Gastroesophageal sphincter (tissue), 4 donors: ENCODE measurements at places on chromosomes 3 and 15. TPM values are rescaled to one million over a fixed set of nuclear protein-coding genes. Genes with fewer than 3 reads are reported as not detected.

DNA sequence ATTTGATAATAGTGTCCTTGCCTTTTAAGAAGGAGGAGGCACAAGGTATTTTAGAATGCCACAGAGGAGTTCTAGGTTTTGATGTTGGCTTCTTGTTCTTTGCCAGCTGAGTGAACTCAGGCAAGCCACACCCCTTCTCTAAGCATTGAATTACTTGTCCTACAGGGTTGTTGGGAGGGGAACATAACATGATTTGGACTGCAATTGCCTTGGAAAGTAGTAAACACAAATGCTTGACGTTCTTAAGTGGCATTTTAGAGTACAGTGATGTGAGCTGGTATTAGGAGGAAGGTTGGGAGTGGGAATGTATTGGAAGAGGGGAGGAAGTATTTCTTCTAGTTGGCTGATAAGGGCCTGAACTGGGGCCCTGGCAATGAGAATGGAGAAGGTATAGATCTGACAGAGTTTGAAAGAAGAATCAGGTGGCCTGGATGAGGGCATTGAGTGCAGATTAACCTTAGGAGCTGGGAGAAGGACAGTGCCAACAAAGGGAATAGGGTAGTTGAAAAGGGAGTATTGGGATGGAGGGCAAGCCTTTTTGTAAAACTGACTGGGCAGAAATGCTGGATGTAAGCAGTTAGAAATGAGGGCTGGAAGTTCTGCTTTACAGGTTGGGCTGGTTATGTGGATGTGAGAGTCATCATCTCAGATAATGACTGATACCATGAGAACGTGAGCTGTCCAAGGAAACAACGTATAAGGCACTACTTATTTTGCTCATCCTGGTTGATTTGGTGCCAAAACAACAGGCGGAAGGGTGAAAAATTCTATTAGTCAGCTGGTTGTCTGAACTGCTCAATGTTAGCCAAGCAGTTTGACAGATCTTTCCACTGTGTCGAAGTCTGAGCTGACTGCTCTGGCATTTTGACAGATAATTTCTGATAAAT is 16.7 kb downstream of the KAT2B start:
- ATAC-seq, result peak; percentile 35

DNA sequence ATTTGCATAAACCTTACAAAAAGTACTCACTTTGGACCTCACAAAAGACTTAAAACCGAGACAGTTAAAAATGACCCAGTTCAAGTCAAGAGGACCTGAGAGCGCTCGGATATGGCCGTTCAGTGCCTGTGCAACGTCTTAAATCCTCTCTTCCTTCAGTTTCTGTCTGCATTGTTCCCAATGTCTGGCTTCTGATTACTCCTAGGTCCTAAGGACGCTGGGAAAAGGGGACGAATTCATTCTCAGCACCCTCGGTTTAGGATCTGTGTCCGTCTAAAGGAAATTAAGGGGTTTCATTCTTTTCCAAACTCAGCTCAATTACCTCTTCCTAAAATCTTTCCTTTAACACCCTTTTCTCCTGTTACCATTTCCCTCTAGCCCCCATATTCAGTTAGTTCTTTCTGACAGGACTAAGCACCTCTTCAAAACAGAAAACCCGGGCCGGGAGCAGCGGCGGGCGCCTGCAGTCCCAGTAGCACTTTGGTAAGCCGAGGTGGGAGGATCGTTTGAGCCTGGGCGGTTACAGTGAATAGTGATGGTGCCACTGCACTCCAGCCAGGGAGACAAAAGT is 970 bp downstream of the DPPA4 start:
- no peak for ATAC-seq

DNA sequence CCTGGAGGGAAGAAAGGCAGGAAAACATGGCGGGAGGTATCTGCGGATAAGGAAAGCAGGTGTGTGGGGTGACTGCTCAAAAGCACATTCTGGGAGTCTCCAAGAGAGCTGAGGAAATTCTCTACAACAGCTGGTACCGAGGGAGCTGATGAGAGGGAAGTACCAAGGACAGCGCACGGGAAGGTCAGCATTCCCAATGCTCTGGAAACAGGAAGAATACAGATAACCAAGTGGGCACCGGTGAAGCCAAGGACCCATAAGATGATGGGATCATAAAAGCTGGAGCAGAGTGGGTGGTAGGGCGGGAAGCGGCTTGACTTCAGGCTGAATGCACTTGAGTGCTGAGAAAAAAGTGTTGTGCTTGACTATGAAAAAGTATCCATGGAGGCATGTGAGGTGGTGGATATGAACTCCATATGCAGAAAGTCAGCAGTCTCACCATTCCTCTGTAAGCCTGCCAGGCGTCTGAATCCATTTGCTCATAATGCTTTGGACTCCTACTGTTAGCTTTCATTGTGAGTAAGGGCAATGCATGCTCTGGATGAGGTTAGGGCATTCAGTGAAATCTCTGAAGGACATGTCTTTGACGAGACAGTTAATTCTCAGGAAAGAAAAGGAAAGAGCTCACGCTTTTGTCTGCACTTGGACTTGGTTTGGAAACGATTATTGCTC is 215.5 kb downstream of the NR1D2 start:
- no peak for ATAC-seq

DNA sequence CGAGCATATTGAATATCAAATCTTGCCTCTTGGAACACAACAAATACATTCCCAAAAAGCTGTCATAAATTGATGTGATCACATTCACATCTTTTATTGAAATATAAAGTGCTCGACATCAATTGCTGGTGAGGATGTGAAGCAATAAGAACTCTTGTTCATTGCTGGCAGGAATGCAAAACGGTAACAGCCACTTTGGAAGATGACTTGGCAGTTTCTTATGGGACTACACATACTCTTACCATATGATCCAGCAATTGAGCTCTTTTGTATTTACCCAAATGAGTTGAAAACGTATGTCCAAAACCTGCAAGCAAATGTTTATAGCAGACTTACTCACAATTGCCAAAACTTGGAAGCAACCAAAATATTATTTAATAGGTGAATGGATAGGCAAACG is 234.9 kb downstream of the CACNA2D3 start:
- no peak for ATAC-seq

- no peak for ATAC-seq
These were observed 153.7 kb upstream of the MEF2A start for GRCh38 chr15:99412082-99412481.

DNA sequence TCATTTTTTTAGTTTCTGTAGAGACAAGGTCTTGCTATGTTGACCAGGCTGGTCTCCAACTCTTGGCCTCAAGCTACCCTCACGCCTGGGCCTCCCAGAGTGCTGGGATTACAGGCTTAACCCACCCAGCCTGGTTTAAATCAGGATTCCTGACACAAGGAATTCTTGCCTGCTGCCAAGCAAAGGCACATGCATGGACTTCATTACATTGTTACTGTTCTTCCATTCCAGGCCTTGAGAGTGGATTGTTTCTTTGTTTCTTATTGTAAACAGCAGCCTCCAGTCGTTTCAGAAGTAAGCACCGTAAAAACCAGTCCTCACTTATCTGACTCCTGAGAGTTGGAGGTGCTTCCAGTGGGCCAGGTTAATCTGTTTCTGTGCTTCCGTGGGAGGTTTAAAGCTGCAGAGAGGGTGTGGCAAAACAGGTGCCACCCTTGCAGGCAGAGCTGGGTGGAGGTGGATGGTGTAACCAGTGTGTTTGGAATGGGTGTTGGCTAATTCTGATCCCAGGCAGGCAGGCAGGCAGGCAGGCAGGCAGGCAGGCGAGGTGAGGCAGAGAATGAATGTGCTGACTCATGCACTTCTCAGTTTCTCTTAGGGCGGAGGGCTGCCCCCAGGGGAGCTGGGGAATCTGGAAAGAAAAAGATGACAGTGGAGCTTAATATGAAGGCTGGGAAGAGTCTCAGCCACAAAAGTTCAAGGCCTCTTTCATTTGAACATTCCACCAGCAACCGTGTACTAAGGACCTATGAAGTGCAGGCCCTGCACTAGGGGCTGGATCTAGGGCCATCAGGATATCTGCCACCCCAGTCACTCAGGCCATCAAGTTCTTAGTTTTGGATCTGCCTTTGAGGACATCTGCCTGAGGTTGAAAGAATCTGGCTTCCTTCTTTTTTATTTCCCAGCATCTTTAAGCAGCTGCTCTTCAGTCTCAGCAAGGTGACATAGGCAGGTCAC is 37.0 kb upstream of the CDCP1 start:
- ATAC-seq, result peak; percentile 19

DNA sequence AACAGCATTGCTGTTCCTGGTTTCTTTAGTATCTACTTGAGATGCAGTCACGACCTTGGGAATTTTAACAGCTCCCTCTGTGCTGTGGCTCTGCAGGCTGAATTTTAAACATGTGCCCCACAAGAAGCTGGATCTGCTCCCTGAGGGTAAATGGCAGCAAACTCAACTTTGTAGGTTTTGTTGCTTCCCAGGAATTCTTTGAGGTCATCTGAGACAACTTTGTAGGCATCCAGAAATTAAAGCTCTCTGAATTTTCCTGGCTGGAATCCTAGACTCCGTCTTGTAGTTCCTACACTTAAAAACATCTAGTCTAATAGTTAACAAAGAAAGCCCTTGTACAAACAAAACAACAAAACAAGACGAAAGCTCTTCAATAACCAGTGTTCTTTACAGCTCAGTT is 366.3 kb downstream of the FEZF2 start:
- ATAC-seq, result no peak

- peak; percentile 84 for ATAC-seq
These were observed at the start of gene SH3BP5 for GRCh38 chr3:15332405-15333098. TSS of gene SH3BP5 (minus strand) at chr3:15332586. CDS start at chr3:15332408, 178 bp downstream.

DNA sequence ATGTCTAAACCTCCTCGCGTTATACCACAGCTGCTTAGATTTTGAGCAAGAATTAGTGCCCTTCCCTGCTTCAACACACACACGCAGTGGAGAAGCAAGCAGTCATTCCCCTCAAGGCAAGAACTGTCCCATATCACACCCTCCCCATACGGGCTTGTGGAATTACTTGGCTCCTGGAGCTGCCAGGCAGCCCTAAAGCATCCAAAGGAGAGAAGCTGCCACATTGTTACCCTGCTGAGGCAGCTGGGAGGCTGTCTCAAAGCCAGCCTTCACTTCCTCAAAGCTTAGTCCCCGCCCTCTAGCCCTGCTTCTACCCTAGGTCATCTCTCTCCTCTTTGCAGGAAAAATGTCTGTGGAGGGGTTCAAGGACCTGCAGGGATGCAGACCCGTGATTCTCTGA is 153.4 kb downstream of the RORA start:
- no peak for ATAC-seq

DNA sequence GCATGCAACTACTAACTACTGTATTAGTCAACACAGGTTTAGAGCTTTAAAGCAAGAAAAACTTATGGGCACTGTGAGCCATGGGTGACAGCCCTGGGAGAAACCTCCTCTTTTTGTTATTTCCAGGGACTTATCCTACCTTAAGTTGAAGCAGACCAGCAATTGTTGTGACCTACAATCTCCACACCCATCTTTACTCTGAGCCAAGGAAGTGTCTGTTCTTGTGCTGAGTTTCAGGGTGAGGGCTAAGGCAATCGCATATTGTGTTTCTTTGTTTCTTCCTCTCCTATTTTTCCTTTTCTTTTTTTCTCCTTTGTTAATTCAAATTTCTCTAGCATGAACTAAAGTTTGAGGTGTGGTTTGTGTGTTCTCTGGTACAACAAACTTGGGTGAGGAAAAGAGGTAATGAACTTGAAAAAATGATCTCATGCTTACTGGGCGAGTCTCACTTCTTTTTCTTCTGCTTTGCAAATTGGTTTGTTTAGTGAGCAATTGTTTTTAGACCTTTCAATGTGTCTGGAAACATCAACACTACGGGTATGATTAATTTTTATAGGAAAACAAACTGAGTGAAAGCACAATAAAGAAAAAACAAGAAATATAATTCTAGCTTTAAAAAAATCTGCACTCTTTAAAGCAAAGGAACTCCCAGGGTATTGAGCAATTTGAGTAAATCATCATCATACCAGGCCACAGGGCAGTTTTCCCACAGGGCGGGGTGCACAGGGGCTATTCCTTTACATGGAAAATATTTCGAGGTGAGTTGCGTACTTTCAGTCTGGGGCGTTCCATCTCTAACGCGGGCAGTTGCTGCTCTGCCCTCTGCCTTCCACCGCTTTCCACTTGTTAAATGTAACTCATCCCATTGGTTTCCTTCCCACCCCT is 2.7 kb downstream of the UPK1B start:
- ATAC-seq, result no peak

GRCh38 chr3:191362524-191363090 is 32.3 kb upstream of the UTS2B start:
- no peak for ATAC-seq

DNA sequence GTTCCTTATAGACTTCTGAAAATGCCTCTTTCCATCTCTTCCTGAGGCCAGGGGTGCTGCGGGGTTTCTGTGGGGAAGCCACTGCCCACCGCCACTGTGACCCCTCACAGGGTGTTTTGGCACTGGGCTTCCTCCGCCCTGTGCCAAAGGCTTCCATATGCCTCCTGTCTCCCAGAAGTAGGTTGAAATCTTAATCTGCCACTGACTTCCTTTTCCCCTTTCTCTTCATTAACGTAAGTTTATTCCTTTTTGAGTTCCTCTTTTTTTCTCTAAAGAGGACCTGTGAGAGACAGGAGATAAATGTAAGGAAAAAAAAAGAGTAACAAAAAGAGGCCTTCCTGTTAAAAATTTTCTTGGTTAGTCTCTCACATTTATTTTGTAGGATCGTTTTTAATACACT is 220.5 kb downstream of the CTNNB1 start:
- ATAC-seq, result no peak

DNA sequence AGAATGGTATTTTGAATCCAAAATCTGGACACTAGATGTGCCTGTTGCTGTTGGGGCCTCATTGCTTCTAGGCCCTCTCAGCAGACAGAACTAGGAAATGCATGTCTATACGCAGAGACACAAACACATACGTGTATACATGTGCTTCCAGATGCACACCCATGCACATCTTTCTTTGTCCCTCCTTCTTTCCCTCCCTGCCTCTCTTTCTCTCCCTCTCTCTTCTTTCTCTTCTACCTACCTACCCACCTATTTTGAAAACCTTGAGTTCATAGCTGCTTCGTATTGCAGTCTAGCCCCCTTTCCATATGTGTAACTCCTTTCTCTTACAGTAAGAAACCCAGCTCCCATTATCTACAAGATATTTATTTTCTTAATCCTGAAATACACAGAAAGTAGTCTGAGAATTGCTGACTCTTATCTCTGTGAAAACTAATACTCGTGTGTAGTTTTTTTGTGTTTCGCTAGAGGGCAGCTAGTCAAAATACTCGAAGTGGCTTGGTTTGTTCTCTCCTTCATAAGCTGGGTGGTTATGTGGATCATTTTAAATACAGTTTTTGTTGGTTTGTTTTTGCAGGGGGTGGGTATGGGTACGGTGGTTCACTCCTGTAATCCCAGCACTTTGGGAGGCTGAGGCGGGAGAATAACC is 18.5 kb downstream of the RPL32 start:
- no peak for ATAC-seq

DNA sequence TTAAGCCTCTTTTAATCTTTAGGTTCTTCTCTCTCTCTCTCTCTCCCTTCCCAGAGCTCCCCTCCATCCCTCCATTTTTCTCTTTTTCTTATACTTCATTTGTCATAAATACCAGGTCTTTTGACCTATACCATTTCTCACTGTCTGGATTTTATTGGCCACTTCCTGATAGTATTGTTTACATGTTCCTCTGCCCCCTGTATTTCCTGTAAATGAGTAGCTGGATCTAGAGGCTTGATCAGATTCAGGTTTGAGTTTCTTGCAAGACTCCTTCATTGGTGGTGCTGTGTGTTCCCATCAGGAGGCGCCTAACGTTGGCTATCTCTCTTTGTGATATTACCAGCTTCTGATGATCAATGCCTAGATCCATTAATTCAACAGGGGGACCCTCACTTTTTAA is 42.2 kb downstream of the DAPK2 start:
- no peak for ATAC-seq

TEX55 gene
- total RNA-seq, result not detected

GABRA5 gene
- total RNA-seq, result 9.7 TPM

ROBO1 gene
- total RNA-seq, result 12.5 TPM

GRIP2 gene
- total RNA-seq, result 1.6 TPM

ANKRD34C gene
- total RNA-seq, result not detected

TYRO3 gene
- total RNA-seq, result 8.1 TPM

CCR2 gene
- 2.8 TPM for total RNA-seq

PARP9 gene
- total RNA-seq, result 23.3 TPM

CCDC33 gene
- not detected for total RNA-seq
